ENCODE measurements at places on chromosomes 4 and X.

DNA sequence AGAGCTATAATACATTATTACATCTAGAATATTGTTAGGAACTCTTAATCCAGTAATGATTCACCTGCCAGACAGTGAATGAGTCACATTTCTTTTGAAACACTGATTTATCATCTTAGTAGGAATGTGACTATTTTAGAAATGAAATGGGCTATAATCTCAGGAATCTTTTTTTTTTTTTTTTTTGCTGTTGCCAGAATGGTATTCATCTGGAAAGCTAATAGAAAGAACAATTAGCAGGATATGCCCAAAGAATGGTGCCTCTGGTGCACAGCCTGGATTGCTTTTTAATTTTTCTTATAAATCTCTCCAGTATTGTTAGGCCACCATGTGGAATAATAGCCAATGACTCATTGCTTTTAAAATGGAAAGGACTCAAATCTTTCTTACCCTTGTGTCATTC, 181.1 kb upstream of the SMIM31 start:
- DNase-seq: no peak

DNA sequence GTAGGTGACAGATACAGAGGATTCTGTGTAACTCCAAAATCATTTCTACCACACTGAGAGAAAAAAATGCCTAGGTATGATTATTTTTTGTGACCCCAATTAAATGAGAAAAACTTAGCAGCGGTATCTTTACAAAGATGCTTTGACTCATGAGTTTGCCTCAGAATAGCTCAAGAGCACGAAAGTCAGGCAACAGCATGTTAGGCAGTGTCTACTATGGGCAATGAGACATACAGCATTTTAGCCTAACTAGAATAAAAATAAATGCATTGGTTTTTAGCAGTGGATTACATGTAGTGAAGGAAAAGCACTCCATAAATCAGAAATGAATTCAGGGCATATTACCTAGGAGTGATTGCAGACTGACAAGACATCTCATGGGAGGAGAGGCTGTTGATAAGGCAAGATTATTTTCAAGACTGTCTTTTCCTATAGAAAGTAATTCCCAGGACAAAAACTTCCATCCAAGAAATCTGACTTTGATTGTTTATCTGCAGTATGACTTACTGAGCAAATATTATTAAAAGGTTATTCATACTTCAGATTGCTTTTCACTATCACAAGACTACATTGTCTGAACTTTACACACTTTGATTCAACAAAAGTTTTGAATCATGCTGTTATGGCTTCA, 3.6 kb downstream of the ANXA10 start:
- no peak for DNase-seq

DNA sequence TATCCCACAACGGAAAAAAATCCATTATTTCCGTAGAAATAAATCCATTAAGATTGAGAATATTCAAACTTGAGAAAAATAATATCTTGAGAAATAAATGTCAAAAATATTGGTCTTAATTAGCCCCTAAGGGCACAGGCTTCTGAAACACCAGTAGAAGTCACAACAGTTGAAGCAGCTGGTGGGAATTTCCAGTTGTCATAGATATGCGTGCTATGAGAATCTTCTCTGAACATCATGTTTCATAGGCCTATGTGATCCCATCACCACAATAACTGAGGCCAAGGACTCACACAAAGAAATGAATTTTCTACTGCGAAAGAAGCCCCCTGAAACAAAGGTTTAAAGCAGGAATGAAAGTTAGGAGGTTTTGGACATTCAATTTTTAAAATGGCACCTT, 292.0 kb downstream of the DTHD1 start:
- no peak for DNase-seq

GRCh38 chr4:72768364-72768763, 199.3 kb upstream of the ADAMTS3 start:
- peak; percentile 7 for DNase-seq

DNA sequence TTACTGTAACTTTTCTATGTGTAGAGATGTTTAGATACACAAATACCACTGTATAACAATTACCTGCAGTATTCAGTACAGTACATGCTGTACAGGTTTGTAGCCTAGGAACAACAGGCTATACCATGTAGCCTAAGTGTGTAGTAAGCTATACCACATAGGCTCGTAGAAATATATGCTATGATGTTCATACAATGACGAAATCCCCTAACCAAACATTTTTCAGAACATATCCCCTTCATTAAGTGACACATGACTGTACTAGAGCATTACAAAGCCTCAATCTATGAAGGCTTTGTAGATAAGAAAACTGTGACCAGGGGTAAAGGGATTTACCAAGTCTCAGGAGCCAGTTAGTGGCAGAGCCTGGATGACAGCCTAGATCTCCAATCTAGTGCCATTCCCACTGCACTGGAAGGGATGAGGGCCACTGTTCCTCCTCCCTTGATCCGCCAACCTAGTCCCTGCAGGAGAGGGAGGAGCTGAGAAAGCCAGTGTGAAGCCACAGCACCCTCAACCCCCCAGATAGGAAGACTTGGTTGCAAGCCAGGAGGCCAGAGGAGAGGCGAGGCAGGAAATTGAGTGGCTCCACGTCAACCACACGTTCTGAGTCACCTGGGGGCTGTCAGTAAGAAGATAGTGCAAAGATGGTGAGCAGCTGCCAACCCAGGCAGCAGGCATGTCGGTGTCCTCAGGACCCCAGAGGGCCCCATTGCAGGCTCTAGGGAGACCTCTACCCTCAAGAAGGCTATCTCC, 227.7 kb downstream of the BCOR start:
- peak; percentile 21 for DNase-seq

- DNase-seq: no peak
These were observed 10.5 kb upstream of the TMEM165 start for GRCh38 chr4:55385201-55385649.

- no peak for DNase-seq
These were observed 68.2 kb downstream of the USP9X start for GRCh38 chrX:41153448-41153847.

GRCh38 chr4:135411251-135411650, 1209.7 kb upstream of the PABPC4L start:
- no peak for DNase-seq

- DNase-seq: no peak
These were observed 234.7 kb downstream of the OR13H1 start for GRCh38 chrX:131778269-131779218.

DNA sequence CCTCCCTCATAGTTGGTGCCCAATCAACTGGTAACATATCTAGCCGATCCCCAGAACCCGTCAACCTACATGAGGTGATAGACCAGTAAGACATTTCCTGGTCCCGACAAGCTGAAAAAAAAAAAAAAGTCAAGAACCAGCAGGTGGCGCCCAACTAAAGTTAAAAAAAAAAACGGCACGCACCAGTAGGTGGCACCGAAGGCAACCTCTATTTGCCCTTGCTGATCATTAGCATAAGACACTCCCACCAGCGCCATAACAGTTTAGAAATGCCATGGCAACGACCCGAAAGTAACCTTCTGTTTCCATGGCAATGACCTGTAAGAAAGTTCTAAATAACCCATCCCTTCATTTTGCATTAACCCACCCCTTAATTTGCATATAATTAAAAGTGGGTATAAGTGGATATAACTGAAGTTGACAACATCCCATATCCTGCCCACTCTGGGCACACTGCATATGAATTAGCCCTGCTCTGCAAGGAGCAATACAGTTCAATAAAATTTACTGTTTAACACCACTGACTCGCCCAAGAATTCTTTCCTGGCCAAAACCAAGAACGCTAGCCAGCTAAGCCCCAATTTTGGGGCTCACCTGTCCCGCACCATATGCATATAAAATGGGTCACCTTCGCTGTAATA, 83.9 kb upstream of the SPANXB1 start:
- DNase-seq: peak; percentile 46

DNA sequence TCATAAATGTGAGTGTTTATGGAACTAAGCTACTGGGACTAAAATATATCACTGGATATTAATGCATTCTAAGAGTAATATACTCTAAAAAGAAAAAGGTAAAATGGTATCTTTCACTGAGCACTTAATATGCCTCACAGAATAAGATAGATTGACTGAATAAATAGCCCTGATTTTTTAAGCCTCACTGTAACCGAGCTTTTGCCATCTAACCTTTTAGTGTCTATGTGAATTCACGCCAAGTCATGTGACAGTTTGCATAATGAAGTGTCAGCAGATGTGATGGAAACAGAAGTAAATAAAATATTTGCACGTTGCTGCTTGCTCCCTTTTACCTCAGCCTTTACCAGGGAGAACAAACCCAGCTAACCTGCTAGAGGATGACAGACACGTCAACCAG, 119.7 kb upstream of the NWD2 start:
- DNase-seq: no peak

- no peak for DNase-seq
These were observed 52.5 kb downstream of the PF4 start for GRCh38 chr4:73929278-73929677.

GRCh38 chrX:136457303-136457917, 30.3 kb upstream of the BRS3 start:
- DNase-seq: no peak

DNA sequence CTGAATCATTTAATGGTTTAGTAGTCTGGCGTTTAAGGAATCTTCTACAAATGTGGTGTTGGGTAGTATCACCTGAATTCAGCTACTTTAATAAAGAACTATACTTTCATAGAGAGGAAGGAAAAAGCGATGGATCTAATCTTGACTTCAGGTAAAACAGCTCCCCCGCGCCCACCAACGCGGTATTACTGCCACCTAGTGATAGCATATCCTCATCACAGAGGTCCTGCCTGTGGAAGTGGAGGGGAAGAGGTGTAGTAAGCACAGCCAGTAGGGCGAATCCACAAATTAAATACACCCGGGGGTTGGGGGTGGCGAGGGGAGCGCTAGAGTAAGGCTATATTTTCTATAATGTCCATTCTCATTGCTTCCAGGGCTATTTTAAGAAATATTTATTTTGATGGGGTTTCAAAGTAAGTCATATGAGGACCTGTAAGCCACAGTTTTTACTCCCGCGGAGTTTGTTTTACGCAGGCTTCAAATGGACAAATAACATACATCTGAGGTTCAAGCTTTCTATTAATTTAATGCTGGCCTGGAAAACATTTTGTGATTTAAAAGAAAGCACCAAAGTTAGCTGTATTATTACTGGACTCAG, 8.3 kb upstream of the DAPP1 start:
- peak; percentile 62 for DNase-seq

- peak; percentile 42 for DNase-seq
These were observed 32.3 kb downstream of the BBS12 start for GRCh38 chr4:122764821-122765215.

DNA sequence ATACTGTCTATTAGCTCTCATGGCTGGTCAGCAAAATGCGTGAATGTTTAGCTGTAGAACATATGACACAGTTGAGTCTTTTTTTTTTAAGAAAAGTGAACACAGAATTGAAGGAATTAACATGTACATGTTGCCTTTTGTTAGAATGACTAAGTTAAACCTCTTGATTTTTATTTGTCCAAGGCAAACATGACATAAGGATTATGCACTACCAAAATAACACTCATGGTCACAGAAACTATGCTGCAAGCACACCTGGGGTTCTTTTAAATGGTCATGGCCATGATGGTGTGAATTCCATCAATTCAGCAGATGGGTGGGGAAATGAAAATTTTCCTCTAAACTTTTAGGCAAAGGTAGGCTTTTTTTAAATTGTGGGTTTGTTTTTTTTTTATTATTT, 80.1 kb upstream of the CXCL13 start:
- no peak for DNase-seq

GRCh38 chrX:84336646-84337045, 148.6 kb upstream of the RPS6KA6 start:
- DNase-seq: peak; percentile 4

DNA sequence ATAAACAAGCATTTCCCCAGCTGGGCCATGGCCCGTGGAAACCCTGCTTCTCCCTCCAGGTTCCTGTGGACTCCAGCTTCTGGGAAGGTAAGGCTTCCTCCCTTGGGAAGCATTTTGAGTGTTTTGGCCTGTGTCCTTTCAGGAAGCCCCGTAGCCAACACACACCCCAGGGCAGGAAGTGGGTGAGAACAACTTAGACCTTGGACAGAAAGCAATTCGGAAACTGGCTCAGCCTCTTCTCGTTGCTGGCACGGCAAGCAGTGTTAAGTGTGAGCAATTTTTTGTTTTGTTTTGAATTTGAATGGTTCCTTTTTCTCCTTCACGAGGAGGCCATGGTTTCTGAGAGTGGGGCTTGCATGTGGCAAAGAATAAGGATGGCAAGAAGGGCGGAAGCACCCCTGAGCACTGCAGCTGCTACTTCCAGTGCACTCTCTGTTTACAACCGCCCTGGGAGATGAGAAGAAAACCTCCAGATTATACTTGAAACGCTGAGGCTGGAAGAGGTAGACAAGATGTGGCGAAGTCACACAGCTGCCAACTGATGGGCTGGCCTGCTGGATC, 14.1 kb upstream of the CYTL1 start:
- DNase-seq: peak; percentile 39

GRCh38 chrX:18368402-18368801, 13.9 kb upstream of the SCML2 start:
- no peak for DNase-seq

- no peak for DNase-seq
These were observed 190.2 kb upstream of the AGA start for GRCh38 chr4:177632481-177632880.

GRCh38 chr4:100357542-100357941, 160.3 kb downstream of the EMCN start:
- no peak for DNase-seq

DNA sequence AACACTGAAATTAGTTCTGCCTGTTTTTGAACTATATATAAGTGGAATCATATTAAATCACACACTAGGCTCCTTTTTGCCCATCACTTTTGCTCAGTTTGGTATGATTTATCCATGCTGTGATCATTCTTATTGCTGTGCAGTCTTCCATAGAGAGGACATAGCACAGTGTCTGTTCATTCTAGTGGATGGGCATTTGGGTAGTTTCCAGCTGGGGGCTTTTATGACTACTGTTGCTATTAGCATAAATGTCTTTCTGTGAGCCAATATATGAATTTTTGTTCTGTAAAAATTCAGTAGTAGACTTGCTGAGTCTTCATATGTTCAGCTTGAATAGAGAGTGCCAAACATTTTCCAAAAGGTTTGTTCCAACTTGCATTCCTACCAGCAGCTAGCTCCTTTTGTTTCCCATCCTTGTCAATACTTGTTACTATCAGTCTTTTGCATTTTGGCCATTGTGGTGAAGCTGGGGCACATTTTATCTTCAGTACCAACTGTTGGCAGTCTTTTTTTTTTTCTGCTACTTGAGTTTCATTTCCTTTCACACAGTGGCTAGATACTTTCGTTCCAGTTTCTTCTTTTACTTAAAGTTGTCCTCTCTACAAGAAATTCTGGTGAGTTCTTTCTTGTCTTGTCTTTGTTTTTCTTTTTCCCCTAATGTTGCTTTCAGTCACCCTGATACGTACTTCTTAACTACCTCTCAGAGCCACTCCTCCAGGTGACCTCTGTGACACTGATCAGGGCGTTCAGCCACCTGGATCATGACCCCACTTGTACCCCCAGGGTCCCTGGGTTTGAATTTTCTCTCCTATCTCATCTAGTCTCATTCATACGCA, 87.0 kb downstream of the ANXA3 start:
- no peak for DNase-seq

GRCh38 chrX:11215191-11215921, 77.9 kb upstream of the AMELX start:
- no peak for DNase-seq
